ENCODE measurements at places on chromosomes 5 and 9.

DNA sequence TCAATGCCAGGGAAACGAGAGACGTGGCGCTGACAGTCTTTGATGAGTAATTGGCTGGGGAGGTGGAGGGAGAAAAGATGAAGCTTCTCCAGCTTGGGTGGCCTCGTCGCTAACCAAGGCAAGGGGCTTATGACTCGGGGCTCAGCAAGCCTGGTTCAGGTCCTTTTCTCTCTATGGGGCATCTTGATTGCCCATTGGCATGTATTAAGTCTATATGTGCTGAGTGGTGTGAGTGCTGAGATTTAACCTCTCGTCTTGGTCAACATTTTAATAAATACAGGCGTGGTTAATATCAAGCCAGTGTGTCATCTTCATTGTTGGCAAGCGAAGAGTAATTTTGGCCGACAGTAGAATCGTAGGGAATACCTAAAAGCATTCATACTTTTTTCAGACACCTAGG lies 85.9 kb downstream of the RAI14 start:
- DNase-seq = no peak

DNA sequence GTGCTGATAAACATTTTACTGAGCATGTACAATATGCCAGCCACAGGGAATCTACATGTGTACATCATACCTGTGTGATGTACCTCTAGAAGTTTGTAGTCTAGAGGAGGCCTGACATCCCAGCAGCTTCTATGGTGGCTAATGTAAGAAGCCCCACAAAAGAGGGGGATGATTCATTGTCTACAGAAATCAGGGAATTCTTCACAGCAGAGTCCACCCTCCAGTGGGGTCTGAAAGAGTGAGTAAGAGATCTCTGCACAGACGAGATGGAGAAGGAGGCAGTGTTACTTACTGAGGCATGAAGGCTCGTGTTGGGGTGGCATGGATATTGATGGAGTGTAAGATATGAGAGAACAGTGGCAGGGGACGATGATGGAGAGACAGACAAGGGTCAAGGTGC lies 103.0 kb downstream of the NTRK2 start:
- DNase-seq = no peak

GRCh38 chr9:109704546-109704945 lies 75.5 kb upstream of the PALM2AKAP2 start:
- DNase-seq = no peak

GRCh38 chr5:175681045-175681967 lies 23.4 kb downstream of the HRH2 start:
- peak; percentile 36 for DNase-seq

- DNase-seq = no peak
Observed at GRCh38 chr9:370086-370485, 155.4 kb downstream of the DOCK8 start.

- DNase-seq = no peak
Observed at GRCh38 chr5:140049205-140049604, 6.1 kb upstream of the NRG2 start.

DNA sequence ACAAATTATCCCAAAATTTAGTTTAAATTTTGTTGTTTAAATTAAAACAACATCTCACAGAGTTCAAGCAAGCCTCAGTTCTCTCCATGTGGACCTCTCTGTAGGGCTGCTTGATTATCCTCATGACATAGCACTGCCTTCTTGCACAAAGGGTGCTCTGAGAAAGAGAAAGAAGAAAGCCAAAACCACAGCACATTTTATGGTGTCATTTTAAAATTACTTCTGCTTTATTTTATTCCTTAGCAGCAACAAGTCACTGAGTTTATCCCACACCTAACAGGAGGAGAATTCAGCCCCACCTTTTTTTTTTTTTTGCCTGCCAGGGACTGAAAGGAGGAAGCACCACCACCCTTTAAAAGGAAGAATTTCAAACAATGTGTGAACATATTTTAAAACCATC lies 12.8 kb upstream of the KCNV2 start:
- no peak for DNase-seq

- peak; percentile 96 for DNase-seq
Observed at GRCh38 chr5:141849415-141850243, 28.6 kb downstream of the PCDH1 start.

DNA sequence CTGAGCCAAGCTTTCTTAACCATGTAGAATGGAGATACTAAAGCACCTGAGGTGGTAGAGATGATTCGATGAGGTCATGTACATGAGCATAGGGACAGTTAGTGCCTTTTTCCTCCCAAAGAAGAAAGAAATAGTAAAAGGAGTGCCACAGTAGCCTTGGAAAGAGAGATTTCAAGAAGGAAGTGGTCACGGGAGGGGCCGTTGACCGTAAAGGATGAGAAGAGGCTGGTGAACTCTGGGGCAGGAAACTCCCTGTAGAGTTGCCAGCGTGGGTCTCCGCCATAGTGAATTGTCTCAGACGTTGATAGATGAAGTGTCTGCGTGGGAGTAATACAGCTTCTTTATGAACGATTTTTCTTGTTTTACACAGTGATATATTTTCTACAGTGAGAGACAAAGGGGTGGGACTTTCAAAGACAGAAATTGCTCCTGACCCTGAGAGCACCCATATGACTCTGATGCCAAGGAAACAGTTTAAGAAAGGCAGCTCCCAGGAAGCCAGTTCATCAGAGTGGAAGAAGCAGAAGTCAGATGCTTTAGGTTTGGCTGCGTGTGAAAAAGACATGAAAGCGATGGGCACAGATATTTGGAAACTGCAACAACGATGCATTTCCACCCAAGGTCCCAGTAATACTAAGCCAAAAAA lies 41.3 kb downstream of the UGCG start:
- DNase-seq = peak; percentile 67
